ENCODE measurements at places on chromosomes 7 and 10.

- no peak for DNase-seq
Observed at GRCh38 chr10:116728526-116729096, 13.8 kb downstream of the HSPA12A start.

- no peak for DNase-seq
Observed at GRCh38 chr10:121608469-121609190, 10.4 kb upstream of the FGFR2 start.

DNA sequence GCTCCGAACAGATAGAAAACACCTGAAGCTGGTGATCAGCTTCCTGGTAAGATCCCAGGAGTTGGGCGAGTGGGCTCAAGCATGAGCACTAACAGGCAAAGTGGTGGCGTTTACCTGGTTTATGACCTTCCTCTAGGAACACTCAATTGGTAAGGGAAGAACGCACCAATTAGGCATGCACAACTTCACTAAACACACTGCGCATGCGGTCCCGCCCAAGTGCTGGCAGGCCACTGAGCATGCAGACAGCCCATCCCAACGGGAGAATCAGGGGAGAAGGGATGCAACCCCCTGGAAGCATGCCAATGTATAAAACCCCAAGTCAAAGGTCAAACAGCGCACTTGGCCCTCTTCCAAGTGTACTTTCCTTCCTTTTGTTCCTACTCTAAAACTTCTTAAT, 70.4 kb downstream of the LYZL2 start:
- DNase-seq, result no peak

- DNase-seq, result no peak
Observed at GRCh38 chr10:2631557-2632205, 435.7 kb upstream of the PFKP start.

DNA sequence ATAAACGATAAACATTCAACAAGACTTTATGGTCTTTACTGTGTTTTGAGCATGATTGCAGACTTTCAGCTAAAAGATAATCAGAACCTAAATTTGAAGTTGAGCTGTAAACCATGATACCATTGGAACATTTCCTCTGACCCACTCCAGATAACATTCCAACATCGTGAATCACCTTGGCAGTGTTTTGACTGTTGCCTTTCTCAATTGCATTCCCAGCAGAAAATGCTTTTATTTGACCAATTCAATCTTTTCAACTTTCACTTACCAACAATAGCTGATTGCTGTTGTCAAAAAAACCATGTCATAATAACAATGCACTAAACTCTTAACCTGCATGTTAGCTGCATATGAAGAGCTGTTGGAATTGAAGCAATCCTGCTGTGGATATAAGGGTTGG, 165.5 kb downstream of the MDFIC start:
- DNase-seq, result peak; percentile 77

DNA sequence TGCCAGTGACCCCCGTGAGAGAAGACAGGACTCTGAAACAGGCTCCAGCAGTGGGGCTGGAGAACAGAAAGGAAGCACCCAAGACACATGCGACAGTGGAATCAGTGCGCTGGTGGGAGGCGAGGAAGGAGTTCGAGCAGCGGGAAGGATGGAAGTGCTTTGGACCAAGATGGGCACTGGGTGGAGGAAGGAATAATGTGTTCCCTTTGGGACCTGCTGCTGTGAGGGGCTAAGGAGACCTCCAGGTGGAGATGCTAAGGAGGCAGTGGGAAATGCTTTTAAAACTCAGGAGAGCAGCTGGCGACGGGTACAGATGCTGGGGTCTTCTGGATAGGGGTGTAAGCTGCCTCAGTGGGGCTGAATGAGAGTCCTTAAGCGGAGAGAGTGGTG, 109.7 kb upstream of the ANLN start:
- DNase-seq, result no peak

- no peak for DNase-seq
Observed at GRCh38 chr10:107033799-107034422, 130.6 kb downstream of the SORCS1 start.

- DNase-seq, result no peak
Observed at GRCh38 chr7:50331564-50332208, 27.2 kb downstream of the IKZF1 start.

GRCh38 chr7:73573276-73573675, 5.1 kb downstream of the TBL2 start:
- no peak for DNase-seq

DNA sequence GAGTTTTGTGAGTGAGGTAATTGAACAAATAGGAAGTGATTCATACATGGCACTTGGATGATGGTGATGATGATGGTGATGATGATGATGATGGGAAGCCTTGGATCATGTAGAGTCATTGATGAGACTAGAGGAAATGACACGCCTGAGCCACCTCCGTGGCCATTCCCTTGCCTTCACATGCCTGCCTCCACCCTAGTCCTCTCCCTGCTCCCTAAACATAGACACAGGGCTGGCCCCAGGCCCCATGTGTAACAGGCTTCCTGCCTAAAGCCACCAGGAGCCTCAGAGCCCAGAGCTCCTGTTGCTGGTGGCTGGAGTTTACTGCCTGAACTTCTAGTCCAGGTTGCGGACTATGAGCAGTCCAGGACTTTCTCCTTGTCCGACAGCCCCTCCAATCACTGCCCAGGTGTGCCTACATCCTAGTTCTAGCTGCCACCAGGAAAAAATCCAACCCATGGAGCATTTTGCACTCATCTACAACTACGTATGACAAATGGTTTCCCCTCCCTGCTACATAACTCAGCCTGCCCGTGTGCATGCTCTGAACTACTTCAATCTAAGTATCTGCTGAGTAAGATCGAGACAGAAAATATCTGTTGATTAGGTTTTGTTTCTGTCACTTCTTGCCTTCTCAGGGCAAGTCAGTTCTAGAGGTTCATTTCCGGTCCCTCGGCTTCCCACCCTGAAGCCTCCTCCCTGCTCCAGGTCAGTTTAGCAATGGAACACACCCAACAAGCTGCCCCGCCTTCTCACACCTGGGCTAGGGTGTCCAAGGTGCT, 35.5 kb upstream of the KDM7A start:
- DNase-seq, result no peak

DNA sequence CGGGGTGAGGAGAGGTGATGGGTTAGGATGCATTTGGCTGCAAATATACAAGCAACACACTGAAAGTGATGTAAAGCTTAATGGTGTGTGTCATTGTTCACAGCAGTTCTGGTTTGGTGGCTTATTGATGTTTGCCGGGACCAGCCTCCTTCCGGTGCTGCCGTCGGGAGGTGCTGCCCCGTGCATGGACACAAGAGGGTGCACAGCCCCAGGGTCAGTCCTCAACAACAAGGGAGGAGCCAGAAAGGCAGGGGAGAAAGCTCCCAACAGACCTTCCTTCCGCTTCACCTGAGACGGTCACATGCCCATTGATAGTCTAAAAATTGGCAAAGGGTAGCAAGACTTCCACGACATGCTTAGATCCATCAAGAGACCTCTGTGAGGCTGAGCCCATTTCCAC, 9.5 kb downstream of the RNF32 start:
- DNase-seq, result no peak

DNA sequence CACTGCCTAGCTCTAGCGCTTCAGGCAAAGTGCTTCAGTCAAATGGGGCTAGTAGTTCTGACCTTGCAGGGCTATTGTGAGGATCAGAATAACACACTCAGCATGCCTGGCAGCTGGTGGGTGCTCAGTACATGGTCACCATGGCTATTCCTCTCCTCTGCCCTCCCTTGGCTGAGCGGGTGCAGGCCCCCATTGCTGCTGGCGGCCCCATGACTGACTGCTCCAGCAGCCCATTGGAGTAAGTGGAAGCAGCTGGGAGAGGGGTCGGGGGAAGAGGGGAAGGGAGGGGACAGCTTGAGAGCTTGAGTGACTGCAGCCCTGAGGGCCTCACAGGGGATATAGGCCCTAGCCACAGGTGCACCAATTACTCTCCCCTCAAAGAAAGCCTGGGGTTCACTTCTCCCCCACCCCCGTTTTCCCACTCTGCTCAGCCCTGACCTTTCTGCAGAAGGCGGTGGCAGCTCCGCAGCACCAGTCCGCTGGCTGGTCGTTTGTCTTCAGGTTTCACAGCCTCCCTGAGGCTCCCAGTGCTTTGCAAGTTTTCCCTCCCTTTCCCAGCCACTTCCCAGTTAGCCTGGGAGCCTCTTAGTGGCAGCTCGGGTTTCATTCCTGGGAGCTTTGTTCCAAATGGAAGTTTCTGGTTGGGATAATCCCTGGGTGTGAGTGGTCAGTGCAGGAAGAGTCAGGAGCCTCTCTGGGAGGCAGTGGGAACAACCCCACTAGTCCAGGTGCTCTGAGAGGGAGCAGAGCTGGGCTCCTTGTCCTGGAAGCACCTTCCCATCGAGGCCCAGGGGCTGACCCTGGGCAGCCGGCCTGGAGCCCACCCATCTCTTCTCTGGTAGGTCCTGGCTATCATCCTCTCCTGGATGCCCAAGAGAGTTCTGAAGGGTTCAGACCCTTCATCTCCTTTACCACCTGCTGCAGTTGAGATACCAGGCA, 16.3 kb downstream of the FGF8 start:
- no peak for DNase-seq

GRCh38 chr7:101496017-101496416, 133.1 kb downstream of the MYL10 start:
- no peak for DNase-seq

- DNase-seq, result peak; percentile 79
Observed at GRCh38 chr7:148941598-148942275, 57.6 kb upstream of the EZH2 start.

DNA sequence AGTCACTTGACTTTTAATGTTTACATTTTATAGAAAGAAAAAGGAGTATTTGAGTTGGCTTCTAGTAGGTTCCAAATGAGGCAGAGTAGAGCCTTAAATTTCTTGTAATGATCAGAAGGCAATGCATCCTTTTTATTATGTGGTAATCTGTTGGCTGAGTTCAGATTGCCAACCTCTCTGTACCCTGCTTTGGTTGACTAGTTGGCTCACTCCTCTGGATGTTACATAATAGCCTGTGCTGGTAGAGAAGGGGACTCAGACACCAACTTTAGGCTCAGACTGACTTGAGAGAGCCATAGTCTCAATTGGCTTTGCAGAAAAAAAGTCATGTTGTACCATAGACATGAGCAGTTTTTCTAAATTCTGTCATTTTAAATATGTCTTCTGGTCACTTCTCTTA, 46.8 kb upstream of the GLCCI1 start:
- DNase-seq, result no peak

DNA sequence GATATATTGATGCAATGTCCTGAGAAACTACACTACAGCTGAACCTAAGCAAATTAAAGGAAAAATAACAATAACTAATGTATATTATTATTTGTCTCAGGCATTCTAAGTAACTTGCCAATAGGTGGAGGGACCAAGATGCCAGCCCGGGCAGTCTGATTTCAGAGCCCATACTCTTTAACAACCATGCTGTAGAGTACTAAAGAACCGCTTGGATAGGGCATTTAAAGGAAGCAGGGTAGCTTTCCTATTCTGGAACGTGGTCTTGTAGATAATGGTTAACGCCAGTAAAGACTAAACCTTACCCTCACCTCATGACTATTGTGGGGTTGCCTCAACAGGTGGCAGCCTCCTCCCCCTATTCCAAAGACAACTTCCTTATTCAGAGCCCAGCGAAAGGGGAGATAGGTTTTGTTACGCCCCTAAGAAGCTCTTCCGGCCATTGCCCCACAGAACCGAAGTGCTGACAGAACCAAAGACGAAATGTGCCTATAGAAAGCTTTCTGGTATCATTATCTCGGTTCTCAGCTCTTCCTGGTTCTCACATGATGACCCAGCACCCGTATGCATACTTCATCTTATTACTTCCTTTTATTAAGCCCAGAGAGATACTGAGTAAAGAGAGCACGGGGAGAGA, 707 bp upstream of the C1GALT1 start:
- DNase-seq, result no peak

DNA sequence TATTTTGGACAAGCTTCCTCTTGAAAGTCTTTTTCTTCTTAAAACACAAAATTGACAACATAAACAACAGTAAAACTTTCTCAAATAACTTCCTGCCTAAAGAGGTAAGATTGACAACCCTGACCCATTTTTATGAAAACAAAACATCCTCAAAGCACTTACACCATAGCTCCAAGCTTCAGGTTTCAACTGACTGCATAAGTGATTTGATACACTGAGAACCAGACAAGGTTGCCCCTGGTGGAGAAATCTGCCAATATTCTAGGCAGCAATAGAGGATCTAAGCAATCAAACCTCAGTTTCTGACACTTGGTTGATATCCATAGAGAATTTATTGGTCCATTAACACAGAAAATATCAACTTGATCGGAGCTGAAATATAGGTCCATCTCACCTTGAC, 147.8 kb downstream of the ELAPOR2 start:
- no peak for DNase-seq

- no peak for DNase-seq
Observed at GRCh38 chr10:132183046-132183445, 3.7 kb upstream of the DPYSL4 start.

GRCh38 chr7:66758950-66759628, 18.6 kb downstream of the RABGEF1 start:
- peak; percentile 4 for DNase-seq

- DNase-seq, result no peak
Observed at GRCh38 chr10:110393866-110394265, 89.1 kb upstream of the SMNDC1 start.

- peak; percentile 77 for DNase-seq
Observed at GRCh38 chr7:70678621-70679251, 453.2 kb upstream of the GALNT17 start.

DNA sequence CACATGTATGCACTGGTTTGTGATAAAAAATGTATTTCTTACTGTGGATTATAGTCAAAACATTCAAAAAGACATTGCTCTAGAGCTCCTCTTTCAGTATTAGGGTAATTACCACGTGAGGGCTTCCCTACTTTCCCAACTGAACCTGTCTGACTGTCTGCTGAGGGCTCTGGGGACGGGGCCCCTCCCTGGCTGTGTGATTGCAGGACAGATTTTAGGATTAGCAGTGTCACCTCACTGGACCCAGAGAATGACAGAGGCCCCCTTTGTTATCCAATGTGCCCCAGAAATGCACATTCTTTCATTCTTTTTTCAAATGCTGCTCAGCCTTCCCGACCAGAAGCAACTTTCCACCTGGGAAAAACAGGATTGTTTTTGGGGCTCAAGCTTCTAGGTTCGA, 43.6 kb upstream of the MXI1 start:
- DNase-seq, result no peak

GRCh38 chr7:68434857-68435256, 1163.4 kb upstream of the AUTS2 start:
- DNase-seq, result no peak

GRCh38 chr10:96292971-96293920, 11.0 kb upstream of the DNTT start:
- DNase-seq, result peak; percentile 37

GRCh38 chr10:103153302-103154197, 39.5 kb downstream of the NT5C2 start:
- peak; percentile 39 for DNase-seq

- DNase-seq, result no peak
Observed at GRCh38 chr7:123690550-123690949, 34.9 kb downstream of the LMOD2 start.

DNA sequence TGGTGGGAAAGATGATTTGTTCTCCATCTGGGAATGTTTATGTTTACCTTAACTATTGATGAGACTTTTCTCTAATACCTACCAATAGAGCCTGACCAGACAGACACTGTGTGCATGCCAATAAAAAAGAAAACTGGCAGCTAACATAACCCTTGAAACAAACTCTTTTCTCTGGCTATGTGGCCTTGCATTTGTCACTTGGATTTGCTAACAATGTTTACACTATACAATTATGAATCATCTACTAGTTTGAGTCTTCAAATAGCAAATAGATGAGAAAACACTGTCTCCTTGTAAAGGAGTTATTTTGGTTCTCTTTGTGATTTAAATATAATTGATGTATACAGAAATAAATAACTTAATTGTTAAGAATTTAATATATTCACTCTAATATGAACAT, 273.1 kb downstream of the SEMA3D start:
- peak; percentile 10 for DNase-seq

- no peak for DNase-seq
Observed at GRCh38 chr10:117530791-117531190, 11.8 kb upstream of the EMX2 start.
